ENCODE measurements at places on chromosomes 1 and 21.

GRCh38 chr1:15950302-15950701 is 25.6 kb downstream of the ZBTB17 start:
- DNase-seq = no peak

DNA sequence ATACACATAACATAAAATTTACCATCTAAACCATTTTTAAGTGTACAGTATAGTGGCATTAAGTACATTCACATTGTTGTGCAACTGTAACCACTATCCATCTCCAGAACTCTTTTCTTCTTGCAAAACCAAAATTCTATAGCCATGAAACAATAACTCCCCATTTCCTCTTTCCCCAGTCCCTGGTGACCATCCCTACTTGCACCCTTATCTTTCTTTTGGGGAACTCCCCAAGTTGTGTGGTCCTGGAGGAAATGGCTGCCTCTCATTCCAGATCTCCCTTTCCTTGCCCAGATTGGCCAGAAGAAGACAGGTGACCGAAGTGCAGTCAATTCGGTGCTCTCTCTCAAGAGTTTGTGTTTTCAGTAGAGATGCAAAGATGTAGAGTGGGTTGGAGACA is 389.6 kb upstream of the C1orf87 start:
- DNase-seq = no peak

DNA sequence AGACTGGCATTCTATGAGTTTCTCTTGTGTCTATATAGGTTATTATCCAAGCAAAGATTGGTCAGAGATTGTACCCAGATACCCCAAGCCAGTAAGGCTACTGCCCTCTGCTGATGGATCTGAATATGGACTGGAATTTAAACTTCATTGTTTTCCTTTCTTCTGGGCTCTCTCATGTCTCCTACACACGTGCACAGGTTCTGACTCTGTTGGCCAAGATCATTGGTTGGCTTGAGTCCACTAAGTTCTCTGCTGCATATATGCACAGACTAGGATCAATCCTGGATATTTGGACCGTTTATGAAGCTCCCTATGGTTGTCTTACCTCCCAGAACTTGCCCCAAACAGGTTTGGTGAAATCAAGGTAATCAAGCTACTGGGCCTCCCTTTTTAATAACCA is 69.7 kb downstream of the CC2D1B start:
- DNase-seq = peak; percentile 48

DNA sequence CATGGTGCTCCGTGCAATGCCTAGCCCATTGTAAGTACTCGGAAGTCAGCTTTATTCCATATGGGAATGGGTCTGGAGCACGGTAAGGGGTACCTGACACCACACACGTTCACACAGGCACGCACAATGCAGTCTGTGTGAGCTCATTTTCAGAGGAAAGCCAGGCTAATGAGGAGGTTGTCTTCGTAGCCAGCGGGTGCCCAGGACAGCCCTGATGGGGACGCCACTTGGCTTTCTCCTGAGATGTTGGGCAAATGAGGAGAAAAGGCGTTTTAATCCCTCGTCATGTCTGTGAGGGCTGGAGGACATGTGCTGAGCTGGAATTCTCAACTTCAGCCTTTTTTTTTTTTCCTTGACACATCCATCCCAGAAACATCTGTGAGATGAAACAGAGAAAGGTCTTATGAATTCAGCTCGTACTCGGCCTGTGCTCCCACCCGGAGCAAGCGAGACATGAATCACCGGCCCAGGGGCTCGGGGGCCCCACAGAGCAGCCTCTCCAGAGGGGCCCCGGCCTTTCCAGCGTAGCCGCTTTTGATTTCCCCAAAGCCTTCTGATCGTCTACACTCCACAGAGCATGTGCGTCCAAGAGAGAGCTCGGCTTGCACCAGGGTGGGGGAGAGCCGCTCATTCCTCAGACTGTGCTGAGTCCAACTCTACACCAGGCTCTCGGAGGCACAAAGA is 125.1 kb downstream of the EPHB2 start:
- no peak for DNase-seq

GRCh38 chr1:67434491-67434890 is 4.3 kb upstream of the SERBP1 start:
- no peak for DNase-seq

GRCh38 chr21:36699546-36700294 is 805 bp downstream of the SIM2 start:
- no peak for DNase-seq

GRCh38 chr1:91024481-91025119 is 2.8 kb upstream of the ZNF644 start:
- no peak for DNase-seq

- DNase-seq = no peak
Observed at GRCh38 chr1:64492424-64492823, 22.5 kb downstream of the CACHD1 start.

- no peak for DNase-seq
Observed at GRCh38 chr1:90622666-90623065, 94.4 kb downstream of the BARHL2 start.

- no peak for DNase-seq
Observed at GRCh38 chr1:7220007-7220406, 434.8 kb downstream of the CAMTA1 start.

DNA sequence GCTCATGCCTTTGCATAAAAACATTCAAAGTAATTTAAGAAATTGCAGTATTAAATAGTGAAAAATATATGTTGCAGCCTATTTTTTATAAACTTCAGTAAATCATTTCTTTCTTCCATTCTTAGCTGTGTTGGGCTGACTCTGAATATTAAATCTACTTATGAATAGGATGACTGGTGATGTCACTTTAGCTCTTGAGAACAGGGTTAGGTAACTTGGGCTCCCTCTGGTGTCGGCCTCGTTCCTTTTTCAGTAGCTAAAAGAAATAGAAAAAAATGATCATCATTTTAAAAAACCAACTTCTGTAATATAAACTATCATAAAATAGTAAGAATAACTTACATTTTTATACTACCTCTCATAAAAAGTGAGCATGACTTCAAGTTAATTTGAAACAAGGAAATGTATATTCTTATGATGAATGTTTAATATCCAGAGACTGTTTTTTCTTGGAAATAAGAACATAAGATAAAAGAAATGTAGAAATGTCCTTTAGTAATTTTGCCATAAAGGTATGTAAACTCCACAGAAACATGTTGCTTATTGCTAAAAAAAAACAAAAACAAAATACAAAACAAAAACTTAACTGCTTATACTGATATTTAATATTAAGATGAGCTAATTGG is 26.8 kb upstream of the NCAM2 start:
- peak; percentile 31 for DNase-seq

DNA sequence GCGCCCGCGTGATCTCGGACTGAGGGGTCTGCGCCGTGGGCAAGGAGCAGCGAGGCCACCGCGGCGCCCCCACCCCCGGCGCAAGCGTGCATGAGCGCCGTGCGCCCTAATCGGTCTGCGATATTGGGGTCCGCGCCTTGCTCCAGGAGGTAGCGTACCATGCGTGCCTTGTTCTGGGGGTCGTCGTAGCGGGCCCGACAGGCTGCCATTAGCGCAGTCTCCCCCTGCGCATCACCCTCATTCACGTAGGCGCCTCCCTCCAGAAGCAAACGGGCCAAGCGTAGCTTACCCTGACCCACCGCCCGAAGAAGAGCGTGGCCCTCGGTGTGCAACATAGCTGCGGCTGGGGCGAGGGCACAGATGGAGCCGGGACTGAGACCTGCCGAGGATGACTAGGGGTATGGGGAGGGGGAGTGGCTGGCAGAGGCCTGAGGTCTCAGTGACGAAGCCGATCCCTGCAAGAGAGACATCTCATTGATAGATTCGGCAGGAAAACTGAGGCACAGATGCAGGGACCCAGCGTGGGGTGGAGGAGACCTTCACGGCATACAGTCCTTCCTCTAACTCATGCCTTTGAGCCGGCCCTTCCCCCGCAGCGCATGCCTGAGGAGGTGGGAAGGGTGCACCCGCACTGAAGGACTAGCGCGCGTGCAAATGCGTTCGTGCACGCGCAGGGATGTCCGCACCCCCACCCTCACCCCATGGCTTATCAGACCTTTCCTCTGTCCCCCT is 2.8 kb downstream of the ANKRD34A start:
- DNase-seq = peak; percentile 58

- DNase-seq = no peak
Observed at GRCh38 chr1:101379950-101380349, 143.1 kb downstream of the S1PR1 start.

GRCh38 chr1:109771712-109772657 is 8.3 kb upstream of the EPS8L3 start:
- DNase-seq = no peak

- no peak for DNase-seq
Observed at GRCh38 chr1:18396247-18396980, 84.3 kb upstream of the KLHDC7A start.

GRCh38 chr1:44660176-44660575 is 14.1 kb downstream of the TMEM53 start:
- no peak for DNase-seq

- no peak for DNase-seq
Observed at GRCh38 chr1:225596736-225597135, 56.2 kb downstream of the ENAH start.

GRCh38 chr1:6082430-6082971 is 36.8 kb downstream of the KCNAB2 start:
- peak; percentile 3 for DNase-seq

GRCh38 chr21:42735061-42735460 is 81.6 kb downstream of the PDE9A start:
- DNase-seq = no peak

DNA sequence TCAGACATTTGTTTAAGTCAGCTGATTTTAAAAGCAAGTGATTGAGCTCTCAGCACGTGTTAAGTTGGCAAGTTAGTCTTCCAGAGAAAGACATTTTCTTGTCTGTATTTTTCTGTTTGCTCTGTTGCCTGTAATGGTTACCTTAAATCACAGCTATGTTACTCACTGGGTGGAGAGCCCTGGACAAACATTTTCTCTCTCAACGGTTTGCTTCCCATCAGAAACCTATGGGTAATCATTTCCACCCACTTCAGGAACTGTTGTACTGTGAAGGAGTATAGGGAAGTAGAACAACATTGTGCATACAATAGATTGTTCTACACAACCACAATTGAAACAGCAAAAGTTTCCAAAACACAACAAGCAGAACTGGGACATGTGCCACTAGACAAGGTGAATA is 113.9 kb upstream of the DPT start:
- DNase-seq = no peak

- no peak for DNase-seq
Observed at GRCh38 chr1:67626090-67626860, 58.7 kb upstream of the GADD45A start.

DNA sequence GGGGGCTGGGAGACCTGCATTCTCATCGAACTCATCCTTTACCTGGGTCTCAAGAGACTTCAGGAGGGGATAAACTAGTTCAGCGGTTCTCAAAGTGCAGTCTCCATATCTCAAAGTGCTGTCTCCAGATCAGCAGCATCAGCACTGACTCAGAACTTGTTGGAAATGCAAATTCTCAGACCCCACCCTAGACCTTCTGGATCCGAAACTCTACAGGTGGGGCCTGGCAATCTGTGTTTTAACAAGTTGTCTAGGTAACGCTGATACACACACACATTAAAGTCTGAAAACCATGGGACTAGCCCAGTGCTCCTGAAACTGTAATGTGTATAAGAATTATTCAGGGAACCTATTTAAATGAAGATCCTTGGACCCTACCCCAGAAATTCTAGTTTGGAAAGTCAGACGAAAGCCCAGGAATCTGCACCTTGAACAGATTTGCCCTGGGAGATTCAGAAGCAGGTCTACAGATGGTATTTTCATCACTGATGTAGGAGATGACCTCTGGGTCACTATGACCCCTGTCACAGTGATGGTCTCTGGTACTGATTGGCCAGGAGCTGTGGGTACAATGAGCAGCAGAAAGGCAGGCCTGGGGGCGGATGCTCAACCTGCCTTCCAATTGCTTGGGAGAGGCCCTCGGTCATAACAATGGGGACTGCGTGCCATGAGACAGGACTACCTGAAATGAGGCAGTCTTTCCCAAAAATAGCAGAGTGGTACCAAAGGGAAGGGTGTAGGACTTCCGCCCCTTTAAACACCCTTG is 127.2 kb downstream of the FAM78B start:
- no peak for DNase-seq

DNA sequence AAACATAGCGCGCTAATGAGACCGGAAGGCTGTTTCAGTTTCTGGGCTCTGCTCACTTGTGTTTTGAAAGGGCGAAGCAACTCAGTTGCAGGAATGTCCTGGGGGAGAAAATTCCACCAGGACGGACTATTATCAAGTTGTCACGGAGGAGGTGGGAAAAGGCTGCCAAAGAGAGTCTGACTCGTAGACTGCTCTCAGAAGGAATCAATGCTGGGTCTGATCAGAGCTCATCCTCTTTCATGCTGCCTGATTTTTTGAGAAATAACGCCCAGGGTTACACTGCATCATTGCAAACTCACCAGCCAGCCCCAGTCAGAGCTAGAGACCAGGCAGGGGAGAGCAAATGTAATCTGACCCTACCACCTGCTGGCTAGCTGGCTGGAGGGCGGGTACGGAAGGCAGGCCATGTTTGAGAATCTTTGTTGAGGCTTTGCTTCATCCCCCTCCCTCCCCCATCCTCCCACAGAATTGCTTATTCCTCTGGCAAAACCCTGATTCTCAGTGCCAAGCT is 36.4 kb upstream of the BCL9 start:
- no peak for DNase-seq

- no peak for DNase-seq
Observed at GRCh38 chr1:67459068-67459467, 28.9 kb upstream of the SERBP1 start.

GRCh38 chr1:183023601-183024316 is 539 bp downstream of the LAMC1 start:
- peak; percentile 68 for DNase-seq

DNA sequence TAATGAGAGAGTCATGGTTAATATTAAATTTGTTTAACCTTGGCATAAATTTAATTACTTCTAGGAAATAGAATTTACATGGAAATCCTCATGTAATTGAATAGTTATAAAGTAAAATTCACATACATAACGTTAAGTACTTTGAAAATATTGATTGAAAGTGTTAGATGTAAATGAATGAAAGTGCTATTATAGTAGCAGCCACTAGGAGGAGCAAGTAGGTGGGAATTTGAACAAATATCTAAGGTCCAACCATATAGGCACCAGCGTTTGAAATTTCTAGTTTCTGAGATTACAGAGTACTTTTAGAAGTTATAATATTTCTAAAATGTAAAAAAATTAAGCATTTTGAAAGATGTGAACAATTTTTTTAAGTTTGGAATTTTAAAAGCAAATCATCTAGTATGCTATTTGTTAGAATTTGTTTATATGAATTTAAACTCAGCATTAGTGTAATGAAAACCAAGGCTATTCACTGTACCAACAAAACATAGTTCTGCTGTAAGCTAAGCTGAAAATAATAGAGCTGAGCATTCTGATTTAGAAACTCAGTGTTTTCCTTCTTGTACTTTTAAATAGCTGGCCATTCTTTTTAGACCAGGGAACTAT is 3.3 kb downstream of the B3GALT2 start:
- peak; percentile 75 for DNase-seq

DNA sequence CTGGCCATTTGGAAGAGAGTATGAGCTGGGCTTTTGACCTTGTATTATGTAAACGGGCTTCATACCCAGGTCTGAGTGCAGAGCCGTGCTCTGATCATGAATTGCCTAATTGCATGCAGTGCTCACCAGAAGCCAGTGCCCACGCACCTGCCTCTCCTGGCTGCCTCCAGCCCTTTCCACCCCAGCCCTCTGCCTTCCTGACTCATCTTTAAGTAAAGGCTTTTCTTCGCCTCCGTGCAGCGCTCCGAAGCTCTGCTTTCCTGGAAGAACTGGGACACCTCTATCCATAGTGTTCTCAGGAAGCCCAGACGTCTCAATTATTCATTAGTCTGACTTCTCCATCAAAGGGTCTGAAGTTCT is 413.7 kb downstream of the PTPRU start:
- no peak for DNase-seq
